ENCODE measurements at places on chromosomes 2 and 18.
A peak's percentile ranks its signal among the peaks of the same experiment; 100 is the strongest.

DNA sequence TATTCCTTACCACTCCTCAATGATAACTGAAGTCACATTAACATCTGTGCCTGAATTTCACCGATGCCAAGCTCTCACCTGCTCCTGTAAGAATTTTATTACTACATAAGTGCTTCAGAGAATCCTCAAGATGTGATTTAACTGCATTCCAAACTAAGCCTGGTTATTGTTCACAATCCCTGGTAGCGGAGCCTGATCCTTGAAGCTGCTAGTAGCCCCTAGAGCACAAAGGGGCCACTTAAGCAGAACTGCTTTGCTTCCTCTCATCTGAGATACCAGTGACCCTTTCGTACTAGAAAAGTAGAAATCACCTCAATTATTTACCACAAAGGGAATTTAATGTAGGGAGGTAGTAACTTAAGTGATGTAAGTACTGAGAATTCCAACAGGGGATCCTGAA, 529.6 kb downstream of the CPS1 start:
- no peak for DNase-seq

GRCh38 chr2:121293450-121294325, 8.7 kb upstream of the TFCP2L1 start:
- no peak for DNase-seq

DNA sequence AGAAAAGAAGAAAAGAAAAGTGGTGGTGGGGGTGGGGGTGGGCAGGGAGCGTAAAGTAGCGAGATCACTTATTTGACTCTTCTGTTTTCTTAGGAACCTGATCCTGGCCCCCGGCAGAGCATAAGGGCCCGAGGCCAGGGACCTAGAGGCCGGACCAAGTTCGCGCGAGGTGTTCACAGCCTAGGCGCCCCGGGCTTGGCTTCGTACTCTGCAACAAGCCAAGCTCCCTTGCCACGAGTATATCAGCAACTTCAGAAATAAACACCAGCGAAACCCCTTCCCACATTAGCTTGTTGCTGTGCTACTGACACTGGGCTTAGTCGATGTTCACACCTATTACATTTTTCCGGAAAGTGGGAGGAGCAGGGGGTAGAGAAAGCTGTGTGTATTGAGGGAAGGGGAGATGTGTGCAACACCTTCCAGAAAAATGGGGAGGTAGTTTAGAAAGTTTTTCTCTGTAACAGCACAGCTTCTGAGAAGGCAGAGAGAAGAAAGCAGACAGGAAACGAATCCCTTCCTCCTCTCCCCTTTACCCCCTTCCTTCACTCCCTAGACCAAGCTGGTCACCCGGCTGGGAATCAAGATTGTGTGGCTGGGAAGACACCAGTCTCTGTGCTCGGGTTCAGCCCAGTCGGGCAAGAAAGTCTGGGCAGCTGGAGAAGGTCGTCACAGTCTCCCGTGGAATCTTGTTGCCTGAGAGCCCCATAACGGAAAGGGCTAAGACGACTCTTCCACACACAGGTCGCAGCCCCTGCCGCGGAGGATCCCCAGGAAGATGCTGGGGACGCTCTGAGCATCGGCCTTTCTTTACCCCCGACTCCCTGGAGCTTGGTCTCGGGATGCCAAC, 12.0 kb upstream of the SATB2 start:
- no peak for DNase-seq

DNA sequence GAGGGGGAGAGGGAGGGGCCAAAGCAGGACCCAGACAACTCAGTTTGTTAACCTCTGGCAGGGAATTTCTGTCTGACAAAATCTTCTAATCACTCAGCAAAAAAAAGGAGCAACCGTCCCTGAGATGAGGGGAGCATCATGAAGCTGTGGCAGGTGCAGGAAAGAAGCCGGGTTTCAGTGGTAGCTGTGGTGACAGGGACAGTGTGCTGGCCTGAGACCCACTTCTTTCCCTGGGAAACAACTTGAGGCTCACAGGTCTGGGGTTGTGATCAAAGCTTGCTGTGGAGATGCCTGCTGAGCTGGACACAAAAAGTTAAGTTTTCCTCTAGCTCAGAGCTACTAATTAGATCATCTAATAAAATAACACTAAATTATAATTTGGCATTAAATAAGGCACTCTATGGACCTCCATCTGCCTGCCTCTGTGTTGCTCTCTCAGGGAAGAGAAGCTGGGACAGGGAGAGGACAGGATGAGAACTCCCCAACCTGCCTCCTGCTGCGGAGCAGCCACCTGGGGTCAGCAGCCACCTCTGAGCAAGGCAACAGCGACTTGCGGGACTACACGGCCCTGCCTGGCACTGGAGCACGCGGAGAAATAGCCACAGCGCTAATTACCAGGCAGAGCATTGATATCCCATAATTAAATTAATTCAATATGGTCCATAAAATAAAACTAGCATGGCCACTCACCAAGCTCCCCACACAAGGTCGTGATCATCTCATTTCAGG, 104.6 kb upstream of the TEX51 start:
- no peak for DNase-seq

GRCh38 chr2:158795195-158795924, at the start of gene DAPL1:
TSS of gene DAPL1 (plus strand) at chr2:158795317. CDS start at chr2:158795373, 56 bp downstream.
- peak; percentile 37 for DNase-seq

- DNase-seq: no peak
Measured at GRCh38 chr2:231932985-231933915, 7.1 kb upstream of the NPPC start.

DNA sequence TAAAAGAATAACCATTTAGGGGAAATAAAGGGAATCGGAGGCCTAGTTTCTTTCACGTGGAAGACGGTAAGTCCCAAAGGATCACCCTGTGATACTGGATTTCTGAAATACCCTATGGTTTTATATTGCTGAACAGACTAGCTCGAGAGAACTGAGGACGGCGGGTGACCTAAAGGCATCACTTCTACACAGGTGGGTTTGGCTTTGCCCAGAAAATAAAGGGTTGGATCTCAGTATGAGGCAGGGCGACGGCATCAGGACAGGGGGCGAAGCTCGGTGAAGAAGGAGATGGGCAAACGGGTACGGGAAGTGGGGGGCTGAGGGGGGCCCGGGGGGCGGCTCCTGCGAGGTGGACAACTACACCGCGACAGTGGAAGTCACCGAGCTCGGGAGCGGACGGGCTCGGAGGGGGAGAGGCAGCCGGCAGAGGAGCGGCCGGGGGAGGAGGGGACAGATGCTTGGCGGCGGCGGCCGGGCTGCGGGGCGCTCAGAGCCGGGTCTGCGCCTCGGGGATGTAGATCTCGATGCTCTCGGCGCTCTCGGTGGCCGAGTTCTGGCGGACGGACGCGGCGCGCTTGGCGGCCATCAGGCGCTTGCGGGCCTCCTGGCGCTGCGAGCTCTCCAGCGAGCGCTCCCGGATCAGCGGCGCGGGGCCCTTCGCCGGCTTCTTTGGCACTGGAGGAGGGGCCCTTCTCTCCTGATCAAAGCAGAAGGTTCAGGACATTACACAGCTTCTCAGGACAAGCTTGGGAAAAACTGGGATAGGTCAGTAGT, 48.9 kb downstream of the TGIF1 start:
- DNase-seq: peak; percentile 59

GRCh38 chr2:99593692-99594427, 104.0 kb upstream of the REV1 start:
- DNase-seq: no peak

- no peak for DNase-seq
Measured at GRCh38 chr2:219545943-219546352, 2.1 kb downstream of the TMEM198 start.

GRCh38 chr2:85132834-85133637, at the start of gene TCF7L1:
TSS of gene TCF7L1 (plus strand) at chr2:85133392. CDS start at chr2:85133685, 293 bp downstream.
- peak; percentile 94 for DNase-seq

- DNase-seq: no peak
Measured at GRCh38 chr2:58006256-58006951, 40.2 kb upstream of the VRK2 start.

DNA sequence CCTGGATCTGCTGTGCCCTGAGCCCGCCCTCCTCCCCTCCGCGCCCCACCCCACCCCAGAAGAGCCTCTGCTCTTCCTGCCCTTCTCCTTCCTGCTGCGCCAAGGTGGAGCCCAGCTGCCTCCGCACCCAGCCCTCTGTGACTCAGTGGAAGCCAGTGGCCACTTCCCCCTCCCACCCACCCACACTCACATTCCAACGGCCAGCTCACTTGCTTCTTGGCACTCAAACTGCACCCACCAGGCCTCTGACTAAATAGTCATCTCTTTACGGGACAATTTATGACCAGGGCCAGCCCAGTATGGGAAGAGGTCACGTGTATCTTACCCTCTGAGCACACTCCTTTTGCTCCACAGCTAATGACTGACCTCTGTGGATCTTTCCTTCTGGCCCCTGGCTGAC, 150.4 kb upstream of the SLC1A4 start:
- no peak for DNase-seq

GRCh38 chr2:10441948-10442347, 6.2 kb downstream of the ODC1 start:
- no peak for DNase-seq

DNA sequence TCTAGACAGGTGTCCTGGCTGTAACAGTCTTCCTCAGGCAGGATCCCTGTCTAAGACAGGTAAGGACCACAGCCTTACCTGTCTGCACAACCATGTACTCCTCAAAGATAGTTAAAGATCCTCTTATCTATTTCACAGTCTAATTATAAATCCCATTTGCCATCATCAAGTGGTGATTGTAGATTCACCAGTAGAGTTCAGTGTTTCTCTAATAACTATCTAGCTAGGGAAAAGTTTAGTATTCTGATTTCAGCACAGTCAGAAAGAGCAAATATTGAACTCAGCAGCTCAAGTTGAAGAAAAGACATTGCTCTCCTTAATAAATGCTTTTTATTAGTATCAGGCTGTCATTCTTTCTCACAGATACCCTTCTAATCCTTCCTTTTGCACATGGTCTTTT, 1305.5 kb upstream of the NXPH2 start:
- DNase-seq: no peak

DNA sequence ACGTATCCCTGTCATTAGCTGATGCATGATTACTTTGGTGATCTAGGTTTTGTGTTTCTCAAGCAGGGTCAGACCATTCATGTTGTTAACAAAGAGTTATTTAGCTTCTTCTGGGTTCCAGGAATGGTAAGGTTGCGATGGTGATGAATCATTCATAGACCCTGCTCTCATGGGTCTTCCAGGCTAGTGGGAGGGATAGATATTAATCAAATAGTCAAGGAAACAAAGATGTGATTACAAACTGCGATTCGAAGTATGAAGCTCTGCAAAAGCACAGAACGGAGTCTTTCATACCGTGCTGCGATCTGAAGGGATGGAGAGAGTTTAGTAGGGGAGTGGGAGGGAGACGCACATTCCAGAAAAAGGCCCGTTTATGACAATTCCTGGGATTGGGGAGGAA, 42.1 kb downstream of the CAVIN2 start:
- no peak for DNase-seq

GRCh38 chr18:10035281-10035991, 121.6 kb downstream of the VAPA start:
- no peak for DNase-seq

GRCh38 chr18:5103286-5103685, 93.8 kb downstream of the AKAIN1 start:
- DNase-seq: no peak

- no peak for DNase-seq
Measured at GRCh38 chr2:30947686-30948085, 140.4 kb upstream of the CAPN13 start.

- peak; percentile 88 for DNase-seq
Measured at GRCh38 chr2:98444436-98445176, at the start of gene INPP4A. TSS of gene INPP4A (plus strand) at chr2:98444858. CDS start at chr2:98520049, 75,191 bp downstream.

GRCh38 chr18:22335731-22336198, 82.0 kb downstream of the CTAGE1 start:
- DNase-seq: no peak

DNA sequence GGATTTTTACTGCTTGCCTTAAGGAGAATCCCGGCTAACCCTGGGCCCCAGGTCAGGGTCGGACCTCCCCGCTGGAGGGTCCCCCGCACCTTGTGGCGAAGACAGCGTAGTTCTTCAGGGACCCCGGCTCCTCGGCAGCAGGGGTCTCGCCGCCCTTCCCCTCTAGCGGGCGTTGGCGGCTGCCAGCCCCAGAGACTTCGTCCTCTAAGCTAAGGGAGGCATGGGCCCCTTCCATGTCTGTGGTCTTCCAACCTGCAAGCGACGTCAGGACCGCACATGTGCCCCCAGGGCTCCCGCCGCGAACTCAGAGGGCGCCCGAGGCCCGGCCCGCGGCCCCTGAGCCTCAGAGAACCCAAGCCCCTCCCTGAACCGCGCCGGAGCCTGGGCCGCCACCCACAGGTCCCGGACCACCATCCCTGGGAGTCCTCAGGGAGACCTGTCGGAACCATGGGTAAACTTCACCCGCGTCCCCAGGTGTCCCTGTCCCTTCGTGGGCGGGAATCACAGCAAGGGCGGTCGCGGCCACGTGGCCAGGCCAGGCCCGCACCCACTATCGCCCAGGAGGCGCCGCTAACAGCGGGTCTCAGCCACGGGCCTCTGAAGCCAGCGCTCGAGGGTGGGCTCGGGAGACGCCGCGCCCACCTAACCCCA, 562 bp downstream of the ANKMY1 start:
- no peak for DNase-seq

DNA sequence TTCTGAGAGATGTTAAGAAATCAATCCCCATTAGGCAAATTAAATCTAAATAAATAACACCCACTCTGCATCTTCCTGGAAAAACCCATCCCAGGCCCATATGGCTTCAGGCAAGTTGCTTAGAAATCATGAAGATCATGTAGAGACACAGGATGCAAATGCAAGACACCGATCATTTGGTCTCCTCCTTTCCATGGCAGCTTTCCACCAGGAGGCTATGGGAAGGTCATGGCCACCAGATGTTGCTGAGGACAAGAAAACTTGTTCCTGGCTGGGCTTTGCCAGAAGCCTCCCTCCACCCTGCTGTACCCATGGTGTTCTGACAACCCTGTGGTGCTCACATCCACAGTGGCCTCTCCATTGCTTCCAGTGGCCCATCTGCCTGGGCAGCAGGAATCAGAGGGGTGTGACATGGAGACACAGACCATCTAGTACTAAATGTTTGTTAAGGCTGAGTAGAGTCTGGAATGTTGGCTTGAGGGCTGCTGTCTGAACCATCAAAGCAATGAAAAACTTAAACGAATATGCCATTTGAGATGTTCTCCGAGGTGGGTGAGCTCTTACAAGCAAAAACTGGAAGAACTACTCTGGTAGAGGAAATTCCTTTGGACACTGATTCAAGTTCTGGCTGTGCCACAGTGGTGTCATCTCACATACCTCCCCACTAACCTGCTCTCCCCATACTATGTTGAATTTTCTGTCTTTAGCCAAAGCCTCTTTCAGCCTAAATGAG, 293.2 kb downstream of the TNS1 start:
- no peak for DNase-seq

- no peak for DNase-seq
Measured at GRCh38 chr18:71352618-71353017, 1063.8 kb downstream of the SOCS6 start.

GRCh38 chr18:634551-635045, 22.9 kb upstream of the TYMS start:
- DNase-seq: no peak

- no peak for DNase-seq
Measured at GRCh38 chr2:215831296-215831913, 181.9 kb downstream of the MREG start.

DNA sequence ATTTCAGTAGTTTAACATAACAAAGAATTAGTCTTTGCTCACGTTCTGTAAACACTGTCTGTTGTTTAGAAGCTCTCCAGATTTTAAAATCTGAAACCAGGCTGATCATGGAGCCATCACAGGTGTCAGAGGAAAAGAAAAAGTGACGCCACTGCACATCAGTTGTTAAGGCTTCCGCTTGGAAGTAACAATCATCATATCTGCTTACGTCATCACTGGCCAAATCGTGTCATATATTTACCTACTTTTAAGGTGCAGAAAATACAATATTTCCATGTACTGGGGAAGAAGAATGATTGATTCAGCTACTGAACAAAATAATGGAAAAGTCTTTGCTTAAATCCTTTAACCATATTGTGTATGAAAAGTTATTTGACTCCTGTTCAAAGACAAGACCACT, 382.6 kb upstream of the MC4R start:
- no peak for DNase-seq
